ENCODE measurements at places on chromosomes 12 and 14.

DNA sequence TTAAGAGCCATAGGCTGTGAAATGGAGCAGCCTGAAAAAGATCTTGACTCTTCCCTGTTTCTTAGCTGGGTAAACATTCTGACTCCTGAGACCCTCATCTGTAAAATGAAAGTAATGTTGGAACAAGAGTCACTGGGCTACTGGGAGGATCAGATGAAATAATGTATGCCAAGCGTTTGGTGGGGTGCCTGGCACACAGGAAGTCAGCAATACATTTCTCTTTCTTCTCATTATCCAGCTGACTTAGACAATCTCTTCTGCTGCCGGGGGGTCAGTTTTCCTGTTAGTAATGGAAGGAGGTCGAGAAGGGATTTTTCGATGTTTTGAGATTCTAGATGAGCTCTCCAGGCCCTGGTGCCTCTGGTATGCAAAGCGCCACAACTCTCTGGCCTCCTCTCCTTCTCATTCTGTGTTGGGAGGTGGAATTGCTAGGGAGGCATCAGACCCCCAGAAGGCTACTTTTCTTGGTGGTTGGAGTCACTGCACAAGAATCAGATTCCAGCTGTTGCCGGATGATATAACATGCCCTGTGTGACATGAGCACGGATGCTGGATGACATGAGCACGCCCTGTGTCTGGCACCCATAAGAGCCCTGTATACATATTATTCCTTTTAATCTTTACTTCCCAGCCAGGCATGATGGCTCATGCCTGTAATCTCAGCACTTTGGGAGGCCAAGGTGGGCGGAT, 4.3 kb downstream of the OASL start:
- no peak for DNase-seq

DNA sequence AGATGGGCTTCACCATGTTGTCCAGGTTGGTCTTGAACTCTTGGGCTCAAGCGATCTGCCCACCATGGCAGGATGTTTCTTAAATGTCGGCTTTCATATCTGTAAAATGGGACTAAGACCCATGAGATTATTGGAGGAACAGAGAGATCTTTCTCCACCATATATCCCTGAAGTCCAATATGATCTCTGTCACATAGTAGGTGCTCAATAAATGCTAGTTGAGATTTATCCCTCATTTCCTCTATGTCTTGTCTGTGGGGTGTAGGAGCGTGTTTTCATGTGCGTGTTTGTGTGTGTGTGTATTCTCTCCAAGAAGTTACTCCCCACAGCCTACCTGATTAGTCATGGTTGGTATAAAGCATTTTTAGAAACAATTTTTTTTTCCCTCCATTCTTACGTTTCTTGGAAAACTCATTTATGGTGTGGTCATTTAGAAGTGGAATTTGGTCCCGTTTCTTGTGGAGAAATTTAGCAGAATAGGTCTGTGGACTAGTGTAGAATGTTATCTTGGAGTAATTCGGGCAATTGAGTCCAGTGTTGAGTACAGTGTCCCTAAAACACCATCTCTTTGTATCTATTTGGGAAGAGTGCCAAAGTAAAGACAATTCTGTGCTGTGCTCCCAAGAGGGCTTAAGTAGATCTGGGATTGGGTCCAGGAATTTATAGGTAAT, 4.3 kb downstream of the STRAP start:
- no peak for DNase-seq

- no peak for DNase-seq
These were observed 33.6 kb downstream of the HCAR2 start for GRCh38 chr12:122669397-122670070.

GRCh38 chr12:121241156-121241970, 31.4 kb downstream of the P2RX4 start:
- DNase-seq, result no peak

GRCh38 chr12:115866909-115867525, 410.5 kb downstream of the MED13L start:
- DNase-seq, result no peak

- no peak for DNase-seq
These were observed 54.1 kb downstream of the CPM start for GRCh38 chr12:68878846-68879245.

DNA sequence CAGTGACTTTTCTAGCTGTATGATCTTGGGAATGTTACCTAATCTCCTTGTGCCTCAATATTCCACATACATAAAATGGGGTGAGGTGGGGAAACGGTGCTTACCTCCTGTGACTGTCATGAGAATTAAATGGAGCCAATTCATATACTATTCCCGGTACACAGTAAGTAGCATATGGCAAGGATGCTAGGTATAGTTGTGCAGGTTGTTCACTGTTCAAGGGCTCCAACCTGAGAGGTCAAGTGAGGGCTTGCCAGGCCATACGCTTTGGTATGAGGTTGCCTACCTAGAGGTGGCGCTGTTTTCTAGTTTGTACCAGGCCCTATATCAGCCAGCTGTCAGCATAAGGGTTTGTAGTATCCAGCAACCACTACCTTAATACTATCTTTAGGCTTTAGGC, 3.6 kb upstream of the BATF start:
- DNase-seq, result no peak

- DNase-seq, result no peak
These were observed 27.2 kb upstream of the PTPRB start for GRCh38 chr12:70664465-70664881.

GRCh38 chr14:94922595-94923239, 152.8 kb upstream of the GSC start:
- DNase-seq, result no peak

DNA sequence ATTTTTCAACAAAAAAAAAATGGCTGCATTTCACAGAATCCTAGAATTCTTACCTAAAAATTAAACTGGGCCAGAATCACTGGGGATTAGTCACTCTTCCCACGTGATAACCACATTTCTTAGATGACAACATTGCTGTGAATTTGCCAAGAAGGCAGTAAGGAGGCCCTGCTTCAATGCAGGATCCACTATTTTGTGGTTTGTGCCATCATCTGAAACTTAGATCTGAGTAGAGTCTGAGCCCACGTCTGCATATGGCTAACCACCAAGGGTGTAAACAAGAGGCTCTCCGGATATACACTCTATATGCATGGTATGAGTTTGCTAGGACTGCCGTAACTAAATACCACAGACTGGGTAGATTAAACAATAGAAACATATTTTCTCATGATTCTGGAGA, 24.4 kb upstream of the TBX5 start:
- peak; percentile 91 for DNase-seq

- no peak for DNase-seq
These were observed 2.7 kb upstream of the NKX2-8 start for GRCh38 chr14:36585100-36585499.

DNA sequence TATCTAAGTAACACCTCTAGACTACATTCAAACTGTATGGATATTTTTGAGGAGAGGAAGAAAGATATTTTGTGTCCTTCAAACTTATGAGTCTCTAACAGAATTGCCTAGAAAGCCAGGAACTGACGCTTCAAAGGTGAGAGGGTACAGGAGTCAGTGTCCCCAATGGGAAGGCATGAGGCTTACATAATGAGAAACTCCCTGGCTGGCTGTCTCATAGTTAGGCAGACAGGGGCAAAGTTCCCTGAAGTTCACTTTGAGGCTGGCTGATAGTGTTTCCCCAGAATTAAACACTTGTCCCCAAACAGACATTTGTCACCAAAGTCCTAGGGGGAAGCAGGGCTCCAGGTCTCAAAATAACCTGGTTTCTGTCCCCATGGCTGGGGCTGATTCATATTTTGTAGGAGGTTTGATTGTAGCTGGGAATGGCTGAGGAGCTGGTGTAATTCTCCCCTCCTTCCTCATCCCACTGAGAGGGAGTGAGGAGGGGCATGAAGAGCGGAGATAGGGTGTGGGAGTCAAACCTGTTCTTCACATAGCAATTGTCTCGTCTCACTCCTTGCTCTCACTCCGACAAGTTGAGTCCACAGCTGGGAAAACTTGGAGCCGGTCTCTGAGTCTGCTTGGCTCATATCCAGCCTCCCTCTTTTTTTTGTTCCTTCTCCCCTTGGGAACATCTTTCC, 56.4 kb upstream of the CISTR start:
- no peak for DNase-seq

DNA sequence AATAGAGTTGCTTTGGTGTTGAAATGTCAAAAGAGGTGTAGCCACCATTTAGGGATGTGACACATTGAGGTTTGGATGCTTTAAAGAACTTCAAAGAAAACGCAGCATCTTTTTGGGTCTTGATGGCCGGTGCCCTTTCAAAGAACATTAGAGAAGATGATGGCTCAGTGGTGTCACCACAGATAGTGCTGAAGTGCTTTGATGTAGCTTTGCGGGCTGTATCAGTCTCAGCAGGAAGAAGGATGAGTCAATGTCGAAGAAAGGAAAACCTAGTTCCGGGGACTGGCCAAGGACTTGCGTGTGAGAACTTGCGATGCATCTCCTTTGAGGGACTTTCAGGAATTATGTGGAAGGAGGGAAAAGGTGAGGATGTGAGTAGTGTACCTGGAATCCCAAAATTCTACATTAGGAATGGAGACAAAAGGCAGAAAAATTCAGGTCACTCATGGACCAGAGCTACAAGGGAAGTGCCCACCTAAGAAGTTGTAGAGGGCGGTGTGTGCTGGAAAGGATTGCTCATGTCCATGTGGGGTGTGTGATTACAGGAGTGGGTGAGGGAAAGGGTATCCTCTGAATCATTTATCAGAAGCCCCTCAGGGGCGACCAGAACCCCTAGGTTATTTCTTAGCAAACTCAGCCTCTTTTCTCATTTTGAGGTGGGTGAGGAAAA, 39.7 kb upstream of the GZMB start:
- DNase-seq, result no peak

- no peak for DNase-seq
These were observed 263.9 kb upstream of the RTL1 start for GRCh38 chr14:101167428-101167827.

GRCh38 chr14:25252793-25253192, 202.8 kb upstream of the STXBP6 start:
- no peak for DNase-seq

DNA sequence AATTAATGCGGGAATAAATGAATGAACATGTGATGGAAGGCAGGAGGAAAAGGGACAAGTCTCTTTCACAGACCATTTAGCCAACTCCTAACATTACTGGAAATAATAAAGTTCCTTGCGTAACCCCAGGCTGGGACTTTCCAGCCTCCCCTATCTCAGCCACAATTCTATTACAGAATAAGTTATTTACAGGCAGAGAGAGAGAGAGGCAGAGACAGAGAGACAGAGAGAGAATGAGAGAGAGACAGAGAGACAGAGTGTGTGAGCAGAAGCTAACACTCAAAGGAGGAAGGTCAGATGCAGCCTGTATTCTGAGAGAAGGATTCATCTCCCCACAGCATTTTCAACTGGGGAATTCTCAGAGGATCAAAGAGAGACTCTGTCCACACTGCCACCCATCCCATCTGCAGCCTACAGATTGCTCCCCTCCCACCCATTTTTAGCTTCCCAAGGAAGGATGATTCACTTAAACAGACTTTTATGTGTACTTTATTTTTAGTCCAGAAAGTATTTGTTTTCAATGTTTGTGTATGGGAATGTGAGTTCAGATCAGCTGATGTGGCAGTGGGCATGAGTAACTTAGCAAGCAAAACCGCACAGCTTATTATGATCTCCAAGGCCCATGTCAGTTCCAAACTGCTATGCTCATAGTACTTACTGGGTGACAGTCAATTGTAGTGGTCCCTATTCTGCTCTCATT, 165.7 kb downstream of the CAND1 start:
- DNase-seq, result peak; percentile 78

DNA sequence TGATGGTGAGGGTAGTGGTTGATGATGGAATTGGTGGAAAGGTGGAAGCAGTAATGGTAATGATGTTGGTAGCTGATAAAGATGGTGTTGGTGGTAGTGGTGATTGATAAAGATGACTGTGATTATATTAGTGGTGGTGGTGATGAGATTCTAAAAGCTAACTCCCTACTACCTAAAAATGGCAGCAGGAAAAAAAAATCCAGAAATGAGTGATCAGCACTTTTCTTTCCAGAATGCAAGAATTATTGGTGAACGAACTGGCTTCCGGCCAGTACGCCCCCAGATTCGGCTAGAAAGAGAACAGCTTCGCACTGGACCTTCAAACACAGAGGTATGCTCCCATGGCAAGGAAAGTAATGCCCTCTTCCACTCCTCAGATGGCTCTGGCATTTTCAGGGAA, 19.3 kb downstream of the DAO start:
- no peak for DNase-seq

GRCh38 chr12:46174061-46174662, 94.7 kb downstream of the SLC38A1 start:
- DNase-seq, result no peak

- peak; percentile 82 for DNase-seq
These were observed 131.1 kb downstream of the CACNA1C start for GRCh38 chr12:2183556-2184541.

DNA sequence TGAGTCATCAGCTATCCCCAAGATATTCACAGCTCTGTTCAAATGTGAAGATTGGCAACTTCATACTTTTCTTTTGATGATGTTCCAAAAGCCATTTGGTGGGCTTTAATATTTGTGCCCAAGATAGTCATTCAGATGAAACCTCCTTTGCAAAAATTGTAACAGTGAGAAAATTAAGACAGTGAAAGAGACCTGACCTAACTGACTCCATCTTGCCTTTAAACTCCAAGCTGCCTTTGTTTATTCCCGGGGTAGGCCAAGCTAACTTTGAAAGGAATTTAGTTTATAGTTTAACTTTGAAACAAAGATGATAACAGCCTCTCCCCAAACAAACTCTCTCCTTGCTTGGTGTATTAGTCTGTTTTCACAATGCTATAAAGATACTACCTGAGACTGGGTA, 221.1 kb downstream of the KTN1 start:
- DNase-seq, result no peak

DNA sequence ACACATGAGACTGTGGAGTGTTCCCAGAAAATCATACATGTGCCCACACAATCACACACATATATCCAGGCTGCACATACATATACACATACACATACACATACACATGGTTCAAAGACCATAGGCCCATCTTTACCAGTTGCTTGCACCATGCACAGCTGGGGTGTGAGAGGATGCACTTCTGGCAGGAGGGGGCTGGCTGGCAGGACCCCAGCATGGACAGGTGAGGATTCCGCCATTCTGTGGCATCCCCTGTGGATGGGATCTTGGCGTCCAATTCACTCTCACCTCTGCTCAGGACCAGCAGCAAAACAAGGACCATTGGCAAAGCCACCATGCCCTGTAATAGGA, 7.0 kb downstream of the ITGB7 start:
- no peak for DNase-seq

GRCh38 chr14:81434230-81434629, 34.1 kb upstream of the STON2 start:
- DNase-seq, result no peak

DNA sequence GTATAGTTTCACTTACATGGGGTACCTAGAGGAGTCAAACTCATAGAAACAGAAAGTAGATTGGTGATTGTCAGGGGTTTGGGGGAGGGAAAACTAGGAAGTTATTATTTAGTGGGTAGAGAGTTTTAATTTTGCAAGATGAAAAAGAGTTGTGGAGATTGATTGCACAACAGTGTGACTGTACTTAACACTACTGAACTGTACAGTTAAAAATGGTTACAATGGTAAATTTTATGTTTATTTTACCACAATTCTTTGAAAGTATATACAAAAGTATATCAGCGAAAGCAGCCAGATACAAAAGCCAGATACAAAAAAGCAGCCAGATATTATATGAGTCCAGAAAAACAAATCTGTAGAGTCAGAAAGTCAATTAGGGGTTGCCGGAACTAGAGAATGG, 247.6 kb downstream of the IPO8 start:
- DNase-seq, result no peak

- DNase-seq, result no peak
These were observed 335.6 kb downstream of the SNAPC1 start for GRCh38 chr14:62097824-62098223.

- DNase-seq, result no peak
These were observed 309.2 kb downstream of the PAWR start for GRCh38 chr12:79381248-79382208.

- DNase-seq, result no peak
These were observed 127.3 kb downstream of the RFLNA start for GRCh38 chr12:124422142-124422569.

Measured in fibroblast of skin of left biceps (primary cell).